Right ventricle myocardium superior (tissue), 1 donor: ENCODE measurements at places on chromosomes 16 and 17. TPM values are rescaled to one million over a fixed set of nuclear protein-coding genes. Genes with fewer than 3 reads are reported as not detected.

DNA sequence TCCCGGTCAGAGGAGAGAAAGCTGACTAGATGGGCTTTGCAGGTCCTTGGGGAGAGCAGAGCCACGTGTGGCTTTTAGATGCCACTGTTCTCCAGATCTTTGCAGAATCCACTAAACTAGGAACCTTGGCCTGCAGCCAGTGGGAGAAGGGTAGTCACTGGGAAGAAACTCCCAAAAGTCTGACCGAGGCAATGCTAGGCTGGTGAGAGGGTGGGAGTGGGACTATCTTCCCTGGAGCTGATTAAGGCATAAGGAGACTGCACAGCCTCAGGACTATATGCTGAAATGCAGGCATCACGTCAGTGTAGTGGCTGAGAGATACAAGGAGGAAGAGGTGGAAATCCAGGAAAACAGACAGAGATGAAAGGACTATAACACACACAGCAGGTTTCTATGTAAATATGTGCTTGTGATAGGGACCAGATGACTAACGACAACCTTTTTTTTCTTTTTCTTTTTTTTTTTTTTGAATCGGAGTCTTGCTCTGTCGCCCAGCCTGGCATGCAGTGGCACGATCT is 2.2 kb upstream of the GSDMA start:
- DNase-seq = no peak

DNA sequence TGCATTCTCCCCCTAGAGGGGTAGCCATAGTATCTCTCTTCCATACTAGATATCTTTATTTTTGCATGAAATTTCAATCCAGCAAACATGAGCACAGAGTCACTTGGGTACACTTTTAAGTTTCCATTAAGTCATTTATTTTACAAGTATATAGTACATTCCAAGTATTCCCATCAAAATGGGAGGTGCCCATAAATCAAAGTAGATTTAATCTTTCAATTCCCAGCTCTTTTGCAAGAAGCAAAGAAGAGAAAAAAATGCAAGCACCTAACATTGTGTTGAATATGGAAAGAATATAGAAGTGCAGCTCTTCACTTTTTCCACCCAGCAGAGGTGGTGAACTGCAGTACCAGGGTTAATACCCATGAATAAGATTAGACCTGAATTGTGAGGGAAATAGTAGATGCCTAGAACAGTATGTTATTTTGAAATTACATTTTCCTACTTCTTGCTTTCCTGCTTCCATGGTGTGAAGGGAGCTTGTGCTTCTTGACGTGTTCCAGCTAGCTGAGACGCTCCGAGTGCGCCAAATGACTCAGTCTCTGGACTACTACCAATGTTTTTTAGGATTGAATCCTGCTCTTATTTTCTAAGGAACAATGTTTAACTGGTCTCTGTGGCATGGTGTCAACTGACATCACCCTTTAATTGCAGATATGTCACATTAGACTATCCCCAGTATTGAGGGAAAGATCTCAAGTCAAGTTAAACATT is 151.1 kb upstream of the MAF start:
- DNase-seq = no peak

DNA sequence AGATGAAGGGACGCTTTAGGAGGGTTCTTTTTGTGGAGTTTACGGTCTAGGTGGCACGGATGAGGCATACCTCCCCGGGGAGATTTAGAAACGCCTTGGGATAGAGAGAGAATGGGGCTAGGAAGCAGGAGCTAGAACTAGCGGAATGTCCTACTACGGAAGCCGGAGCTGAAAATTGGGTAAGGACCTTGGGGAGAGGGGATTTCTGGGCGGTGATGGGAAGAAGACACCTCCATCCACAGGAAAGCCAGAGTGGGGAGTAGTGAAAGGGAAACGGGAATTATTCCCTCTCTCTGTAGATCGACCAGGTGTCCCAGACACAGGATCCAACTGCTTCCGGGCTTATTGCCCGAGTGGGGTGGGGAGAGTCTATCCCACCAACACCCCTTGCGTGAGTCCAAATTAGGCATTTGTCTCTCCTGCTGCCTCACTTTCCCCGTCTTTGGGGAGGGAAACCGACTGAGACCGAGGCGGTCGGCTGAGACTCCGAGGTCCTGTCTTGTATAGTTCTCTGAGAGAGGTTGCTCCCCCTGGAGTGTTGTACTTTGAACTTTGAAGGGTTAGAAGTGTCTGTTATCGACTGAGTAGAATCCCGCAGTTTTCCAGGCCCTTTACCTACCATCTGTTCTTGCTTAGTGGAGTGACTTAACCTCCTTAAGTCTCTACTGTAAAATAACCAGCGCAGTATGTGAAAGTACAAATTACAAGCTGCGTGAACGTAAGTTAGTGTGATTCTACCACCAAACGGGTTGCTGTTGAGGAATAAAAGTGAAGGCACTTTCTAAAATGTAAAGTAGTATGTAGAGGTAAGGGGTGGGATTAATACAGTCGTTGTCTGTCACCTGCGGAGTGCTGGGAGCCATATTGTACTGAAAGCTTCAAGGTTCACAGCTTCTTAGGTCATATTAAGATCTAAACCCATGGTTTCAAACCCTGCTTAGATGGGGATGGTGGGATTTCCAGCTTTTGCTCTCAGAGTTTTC is 1.0 kb downstream of the RSPRY1 start:
- DNase-seq = peak; percentile 38

The MLKL gene
- total RNA-seq = 3.0 TPM

The HOXB13 gene
- not detected for total RNA-seq

DNA sequence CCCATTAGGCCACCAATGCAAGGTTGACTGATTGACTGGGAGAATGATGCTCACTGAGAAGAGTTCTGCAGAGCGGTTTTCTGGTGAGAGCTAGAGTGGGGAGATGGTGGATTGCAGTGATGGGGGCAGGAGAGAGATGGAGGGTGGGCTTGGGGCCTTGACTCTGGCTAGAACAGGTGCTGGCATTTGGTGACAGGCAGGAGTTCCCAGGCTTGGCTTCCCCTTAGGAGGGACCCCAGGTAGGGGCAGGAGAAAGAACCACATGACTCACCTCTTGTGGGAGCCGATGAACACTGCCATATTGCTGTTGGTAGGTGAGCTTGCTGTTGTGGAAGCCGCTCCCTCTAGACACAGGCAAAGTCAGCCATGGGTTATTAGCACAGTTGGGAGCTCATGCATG is 8.0 kb downstream of the CD300LB start:
- DNase-seq = no peak

- no peak for DNase-seq
Measured at GRCh38 chr16:2022723-2023091, 3.1 kb downstream of the NPW start.

- peak; percentile 72 for DNase-seq
Measured at GRCh38 chr16:27720731-27721530, 171.0 kb downstream of the KATNIP start.

- no peak for DNase-seq
Measured at GRCh38 chr16:3530371-3530914, 29.6 kb downstream of the CLUAP1 start.

- DNase-seq = peak; percentile 51
Measured at GRCh38 chr17:76354317-76354729, 607 bp upstream of the PRPSAP1 start.
